ENCODE measurements at places on chromosomes 3 and 15.
A peak's percentile ranks its signal among the peaks of the same experiment; 100 is the strongest.

- DNase-seq: no peak
These were observed 81.9 kb upstream of the CDV3 start for GRCh38 chr3:133491481-133492059.

GRCh38 chr3:177646749-177647148 lies 449.5 kb upstream of the TBL1XR1 start:
- peak; percentile 25 for DNase-seq

DNA sequence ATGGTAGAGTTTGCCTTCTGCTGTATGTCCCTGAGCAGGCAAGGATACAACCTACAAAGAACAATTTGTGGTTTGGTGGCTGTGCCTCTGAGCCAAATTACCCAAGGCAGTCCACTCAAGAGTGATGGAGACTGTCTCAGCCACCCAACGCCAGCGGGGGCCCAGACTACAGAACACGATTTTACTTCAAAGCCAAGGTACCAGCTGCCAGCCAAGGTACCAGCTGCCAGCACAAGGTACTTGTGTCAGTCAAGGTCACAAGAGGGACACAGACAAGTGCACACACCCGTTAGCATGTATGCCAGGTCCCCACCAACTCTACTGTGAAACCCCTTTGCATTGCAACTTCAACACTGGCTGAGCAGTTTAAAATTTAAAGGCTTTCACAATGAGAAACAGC lies 23.5 kb downstream of the COLQ start:
- peak; percentile 32 for DNase-seq

- DNase-seq: no peak
These were observed 43.0 kb downstream of the LIPC start for GRCh38 chr15:58474741-58475323.

GRCh38 chr15:26049900-26050657 lies 187.0 kb upstream of the ATP10A start:
- DNase-seq: no peak

DNA sequence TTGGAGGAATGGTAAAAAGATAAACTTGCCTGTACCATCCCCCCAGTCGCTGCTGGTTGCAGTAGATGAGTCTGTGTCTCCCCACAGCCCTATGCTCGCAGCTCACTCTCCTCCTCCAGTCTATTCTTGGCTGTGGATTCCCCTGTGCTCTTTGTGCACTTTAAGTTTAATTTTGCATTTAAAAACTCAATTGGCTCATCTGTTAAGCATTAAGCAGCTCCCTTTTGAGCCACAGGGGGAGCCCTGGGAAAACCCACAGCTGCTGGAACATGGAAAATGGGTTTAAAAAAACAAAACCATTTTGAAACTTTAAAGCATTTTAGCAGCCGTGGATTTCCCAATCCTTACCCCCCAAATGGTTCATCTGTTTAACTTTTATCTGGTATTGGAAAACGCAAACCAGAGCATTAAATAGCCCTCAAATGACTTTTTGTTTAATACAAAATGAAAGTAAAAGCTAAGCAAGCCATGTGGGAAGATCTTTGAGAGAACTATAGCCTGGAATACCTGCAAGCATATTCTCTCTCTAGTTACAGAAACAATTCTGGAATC lies 536.9 kb downstream of the ZIC1 start:
- DNase-seq: no peak

GRCh38 chr15:42921342-42921731 lies 759 bp upstream of the TTBK2 start:
- DNase-seq: no peak

- no peak for DNase-seq
These were observed 34.3 kb downstream of the USP8 start for GRCh38 chr15:50458348-50459112.

Measured in DMS79 (cell line).